ENCODE measurements at places on chromosomes 16 and 17.

- no peak for DNase-seq
Measured at GRCh38 chr16:56629531-56629930, 2.9 kb upstream of the MT1M start.

DNA sequence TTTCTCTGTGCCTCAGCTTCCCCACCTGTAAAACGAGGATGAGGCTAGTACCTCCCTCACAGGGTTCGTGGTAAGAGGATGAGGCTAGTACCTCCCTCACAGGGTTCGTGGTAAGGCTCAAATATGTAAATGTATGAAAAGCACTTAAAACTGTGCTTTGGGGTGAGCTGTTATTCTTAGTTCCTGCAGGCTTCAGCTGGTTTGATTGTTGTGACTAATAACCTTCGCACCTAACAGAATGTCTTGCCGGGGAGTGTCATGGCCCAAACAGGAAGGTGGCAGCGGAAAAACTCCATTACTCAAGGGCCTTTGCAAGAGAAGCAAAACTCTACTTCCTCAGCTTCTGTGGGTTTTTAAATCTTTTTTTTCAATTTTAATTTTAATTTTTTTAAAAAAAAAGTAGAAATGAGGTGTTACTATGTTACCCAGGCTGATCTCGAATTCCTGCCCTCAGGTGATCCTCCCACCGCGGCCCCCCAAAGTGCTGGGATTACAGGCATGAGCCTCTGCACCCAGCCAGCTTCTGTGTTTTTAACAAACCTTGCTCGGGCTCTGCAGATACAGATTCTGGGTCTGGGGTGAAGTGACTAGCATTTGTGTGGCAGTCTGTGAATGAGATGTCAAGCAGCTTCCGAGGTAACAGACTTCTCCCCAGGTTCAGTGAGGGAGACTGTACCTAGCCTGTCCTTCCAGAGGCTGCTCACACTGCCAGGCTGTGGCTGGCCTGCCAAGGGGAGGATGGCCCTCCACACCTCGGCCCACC is 103.0 kb downstream of the RAB11FIP4 start:
- DNase-seq: peak; percentile 44

DNA sequence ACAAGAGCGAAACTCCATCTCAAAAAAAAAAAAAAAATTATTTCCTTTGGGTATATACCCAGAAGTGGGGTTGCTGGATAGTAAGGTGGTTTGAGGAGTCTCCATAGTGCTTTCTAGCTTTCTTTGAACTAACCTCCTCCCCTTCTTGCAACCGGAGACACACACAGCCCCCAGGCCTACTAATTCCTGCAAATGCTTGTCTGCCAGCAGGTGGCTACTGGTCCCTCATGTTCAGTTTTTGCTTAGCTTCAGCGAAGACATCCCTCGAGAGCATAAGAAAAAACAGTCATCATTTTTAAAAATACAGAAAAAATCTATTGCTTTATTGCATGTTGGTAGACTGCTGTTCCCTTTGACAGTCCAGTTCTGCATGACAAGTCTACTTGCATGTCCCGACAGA is 439.0 kb downstream of the UTP18 start:
- no peak for DNase-seq

DNA sequence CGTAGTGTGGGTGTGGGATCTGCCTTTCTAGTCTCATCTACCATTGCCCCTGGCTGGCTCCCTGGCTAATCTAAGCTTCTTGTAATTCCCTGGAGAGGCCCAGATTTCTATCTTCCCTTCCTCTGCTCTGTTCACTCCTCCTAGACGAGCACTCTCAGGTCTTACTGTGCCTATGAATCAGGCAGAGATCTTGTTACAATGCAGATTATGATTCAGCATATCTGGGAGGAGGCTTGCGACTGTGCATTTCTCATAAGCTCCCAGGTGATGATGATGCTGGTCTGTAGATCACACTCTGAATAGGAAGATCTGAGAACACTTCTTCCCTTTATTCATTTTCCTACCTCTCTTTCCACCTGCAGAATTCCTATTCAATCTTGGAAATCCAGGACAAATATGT is 200.1 kb downstream of the CBLN1 start:
- DNase-seq: no peak

GRCh38 chr17:10337976-10338375 is 34.8 kb downstream of the MYH13 start:
- no peak for DNase-seq

- DNase-seq: no peak
Measured at GRCh38 chr16:25487888-25488287, 203.9 kb upstream of the HS3ST4 start.
